ENCODE measurements at places on chromosomes 7 and 10.

DNA sequence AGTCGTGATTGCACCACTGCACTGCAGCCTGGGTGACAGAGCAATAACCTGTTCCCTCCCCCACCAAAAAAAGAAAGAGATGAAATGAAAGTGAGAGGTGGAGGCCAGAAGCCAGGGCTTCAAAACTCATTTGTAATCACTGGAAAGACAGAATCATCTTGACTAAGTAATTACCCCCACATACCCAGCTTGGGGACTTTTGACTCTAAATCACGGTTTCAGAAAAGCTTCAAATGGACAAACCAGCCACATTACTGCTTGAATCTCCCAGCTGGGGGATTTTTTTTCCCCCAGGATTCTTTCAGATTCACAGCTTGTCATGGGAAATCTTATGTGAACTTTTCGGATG lies 361.0 kb downstream of the FRMD4A start:
- DNase-seq = no peak

- DNase-seq = peak; percentile 92
Observed at GRCh38 chr7:41705109-41705901, 2.4 kb upstream of the INHBA start.

- DNase-seq = no peak
Observed at GRCh38 chr7:77316219-77316978, 99.8 kb downstream of the GSAP start.

DNA sequence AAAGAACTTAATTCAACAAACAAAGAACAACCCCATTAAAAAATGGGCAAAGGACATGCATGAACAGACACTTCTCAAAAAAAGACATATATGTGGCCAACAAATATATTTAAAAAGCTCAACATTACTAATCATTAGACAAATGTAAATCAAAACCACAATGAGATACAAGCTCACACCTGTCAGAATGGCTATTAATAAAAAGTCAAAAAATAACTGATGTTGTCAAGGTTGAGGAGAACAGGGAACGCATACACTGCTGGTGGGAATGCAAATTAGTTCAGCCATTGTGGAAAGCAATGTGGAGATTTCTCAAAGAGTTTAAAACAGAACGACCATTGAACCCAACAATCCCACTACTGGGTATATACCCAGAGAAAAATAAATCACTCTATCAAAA lies 19.1 kb downstream of the ZFAND4 start:
- no peak for DNase-seq

DNA sequence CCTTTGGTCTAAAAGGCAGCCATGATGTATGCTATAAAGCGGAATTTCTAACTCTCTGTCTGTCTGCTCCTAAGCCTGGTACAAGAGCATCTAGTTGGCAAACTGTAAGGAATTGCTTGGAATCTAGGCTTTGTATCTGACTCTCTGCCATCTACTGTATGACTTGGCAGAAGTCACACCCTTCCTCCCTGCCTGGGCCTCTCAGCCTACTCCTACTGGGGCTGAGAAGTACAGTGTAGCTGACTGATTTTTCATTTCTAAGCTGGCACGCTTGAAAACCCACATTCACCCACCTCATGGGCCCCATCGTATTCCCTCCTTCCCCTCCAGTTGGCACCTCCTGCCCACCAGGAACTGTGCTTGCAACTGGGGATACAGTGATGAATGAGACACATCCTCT lies 435.2 kb downstream of the PLXNA4 start:
- peak; percentile 13 for DNase-seq

DNA sequence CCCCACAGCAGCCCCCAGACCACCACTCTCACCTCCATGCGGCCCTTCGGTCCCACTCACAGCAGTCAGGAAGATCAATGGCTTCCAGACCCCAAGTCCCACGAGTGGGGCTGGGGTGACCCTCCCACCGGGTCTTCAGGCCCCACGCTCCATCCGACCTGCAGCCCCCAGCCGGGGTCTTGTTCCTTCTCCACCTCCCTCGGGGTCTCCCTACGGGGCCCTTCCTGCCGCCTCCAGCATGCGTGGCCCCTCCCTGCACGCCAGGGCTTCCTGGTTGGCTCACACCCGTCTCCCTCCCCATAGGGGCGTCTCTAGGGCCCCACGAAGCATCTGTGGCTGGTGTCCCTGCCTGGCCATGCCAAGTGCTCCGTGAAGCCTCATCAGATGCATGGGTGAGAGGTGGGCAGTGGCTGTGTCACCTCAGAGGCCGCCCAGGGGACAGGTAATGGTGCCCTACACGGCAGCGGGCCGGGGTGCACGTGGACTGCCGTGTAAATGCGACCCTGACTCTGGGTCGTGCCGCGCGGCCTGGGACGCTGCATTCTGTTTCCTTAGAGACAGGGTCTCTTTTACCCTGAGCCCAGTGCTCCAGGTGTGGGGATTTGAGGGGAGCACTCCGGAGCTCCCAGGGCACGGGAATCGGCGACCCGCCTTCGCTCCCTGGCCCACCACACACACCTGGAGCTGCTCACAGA lies 19.9 kb downstream of the ADAP1 start:
- DNase-seq = no peak

DNA sequence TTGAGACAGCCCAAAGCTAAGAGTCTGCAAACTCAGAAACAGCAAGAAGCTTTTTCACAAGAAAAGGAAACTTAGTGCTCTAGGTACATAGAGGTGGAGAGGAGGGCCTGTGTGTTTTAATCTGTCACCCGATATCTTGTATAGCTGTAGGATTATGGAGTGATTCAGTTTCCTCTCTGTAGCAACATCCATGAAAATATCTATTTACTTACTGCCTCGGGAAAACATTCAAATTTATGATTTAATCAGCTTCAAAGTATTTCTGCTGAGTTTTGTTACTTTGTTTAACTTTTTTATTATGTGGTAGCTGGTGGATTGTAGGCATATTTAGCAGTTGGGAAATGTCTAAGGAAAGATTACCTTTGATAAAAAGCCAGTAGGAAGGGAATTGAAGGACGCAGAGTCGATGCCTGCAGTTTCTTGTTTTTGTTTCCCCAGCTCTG lies 292.0 kb downstream of the CCDC3 start:
- peak; percentile 25 for DNase-seq

GRCh38 chr7:155506854-155507337 lies 39.5 kb downstream of the CNPY1 start:
- no peak for DNase-seq

- DNase-seq = peak; percentile 12
Observed at GRCh38 chr10:50417486-50417885, 166.2 kb upstream of the ASAH2 start.

DNA sequence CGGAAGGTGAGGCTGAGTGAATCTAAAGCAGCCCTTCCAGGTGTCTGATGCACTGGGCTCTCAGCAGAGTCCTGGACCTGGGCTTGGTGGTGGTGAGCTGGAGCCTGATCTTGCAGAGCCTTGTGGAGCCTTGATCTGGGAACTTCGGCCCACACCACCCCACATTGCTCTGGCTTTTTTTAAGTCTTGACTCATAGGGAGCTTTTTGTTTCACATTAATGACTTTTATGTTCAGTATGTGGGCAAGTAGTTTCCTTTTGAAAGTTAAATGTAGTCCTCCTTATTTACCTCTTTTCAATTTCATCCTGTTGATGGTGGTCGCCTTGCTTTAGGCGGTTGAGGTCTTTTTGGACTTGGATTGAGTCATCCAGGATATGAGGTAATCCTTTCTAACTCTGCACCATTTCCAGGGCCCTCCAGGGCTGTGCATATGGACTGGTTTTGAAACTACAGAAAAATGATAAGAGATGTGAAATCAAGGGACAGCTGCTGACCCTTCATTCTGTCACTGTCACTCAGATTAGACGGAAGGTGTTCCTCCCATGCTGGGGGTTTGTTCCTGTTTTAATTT lies 2.9 kb upstream of the NRAP start:
- peak; percentile 28 for DNase-seq

DNA sequence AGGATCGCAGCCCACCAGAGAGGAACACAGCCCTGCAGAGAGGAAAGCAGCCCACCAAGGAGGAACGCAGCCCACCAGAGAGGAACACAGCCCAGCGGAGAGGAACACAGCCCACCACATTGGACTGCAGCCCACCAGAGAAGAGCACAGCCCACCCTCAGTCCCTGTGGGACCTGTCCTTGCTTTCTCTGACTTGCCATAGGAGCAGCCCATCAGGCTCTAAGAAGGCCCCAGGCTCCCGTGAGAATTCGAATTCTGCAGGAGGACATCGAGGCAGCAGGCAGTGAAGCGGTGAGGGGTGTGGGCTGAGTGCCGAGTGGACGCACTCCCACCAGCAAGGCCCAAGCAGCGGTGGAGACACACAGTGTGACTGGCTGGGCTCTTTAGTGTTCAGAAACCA lies 59.1 kb downstream of the HTR5A start:
- no peak for DNase-seq

DNA sequence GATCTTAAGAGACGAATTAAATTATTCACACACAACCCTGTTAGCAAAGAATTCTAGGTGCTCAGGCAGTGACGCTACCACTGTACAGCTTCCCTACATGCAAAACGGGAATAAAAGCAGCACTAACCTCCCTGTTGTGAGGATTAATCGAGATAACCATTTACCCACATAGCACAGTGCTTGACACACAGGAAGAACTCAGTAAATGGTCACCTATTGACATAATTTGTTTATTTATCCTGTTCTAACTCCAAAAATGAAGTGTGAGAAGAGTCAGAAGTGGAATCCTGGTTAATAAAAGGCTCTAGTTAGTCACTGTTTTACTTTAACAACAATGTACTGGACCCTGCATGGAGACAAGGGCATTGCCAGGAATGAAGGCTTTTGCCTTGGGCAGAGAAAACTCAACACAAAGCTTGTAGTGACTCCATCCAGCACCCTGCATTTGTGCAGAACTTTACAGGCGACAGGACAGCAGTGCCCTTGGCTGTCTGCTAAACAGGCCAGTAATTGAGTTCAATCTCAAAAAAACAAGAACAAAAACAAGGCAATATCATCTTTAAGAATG lies 103.8 kb downstream of the SORBS1 start:
- no peak for DNase-seq

- peak; percentile 52 for DNase-seq
Observed at GRCh38 chr10:102555781-102556328, 52.1 kb downstream of the SUFU start.

- DNase-seq = no peak
Observed at GRCh38 chr10:35349389-35349915, 13.1 kb downstream of the CCNY start.

All from fibroblast of skin of scalp (primary cell).